ENCODE measurements at places on chromosomes 5 and 9.

DNA sequence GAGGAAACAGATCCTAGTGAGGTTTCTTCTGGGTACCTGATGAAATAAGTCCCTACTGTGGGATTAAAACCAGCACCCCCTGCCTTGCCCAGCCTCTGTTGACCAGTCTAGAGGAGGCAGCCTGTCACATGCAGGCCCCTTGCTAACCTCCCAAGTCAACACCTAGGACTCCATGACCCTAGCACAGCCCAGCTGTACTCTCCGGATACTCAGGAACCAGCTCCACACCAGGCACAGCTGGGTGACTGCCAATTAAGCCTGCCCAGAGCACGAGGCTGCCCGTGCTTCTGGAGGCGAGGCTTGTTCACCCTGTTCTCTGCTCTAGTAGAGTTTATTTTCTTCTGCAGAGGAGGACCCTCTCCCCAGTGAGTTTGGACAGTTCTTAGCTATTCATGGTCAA, 92.5 kb downstream of the SNX24 start:
- DNase-seq = no peak

GRCh38 chr9:98766586-98766985, 29.8 kb downstream of the ANKS6 start:
- no peak for DNase-seq

DNA sequence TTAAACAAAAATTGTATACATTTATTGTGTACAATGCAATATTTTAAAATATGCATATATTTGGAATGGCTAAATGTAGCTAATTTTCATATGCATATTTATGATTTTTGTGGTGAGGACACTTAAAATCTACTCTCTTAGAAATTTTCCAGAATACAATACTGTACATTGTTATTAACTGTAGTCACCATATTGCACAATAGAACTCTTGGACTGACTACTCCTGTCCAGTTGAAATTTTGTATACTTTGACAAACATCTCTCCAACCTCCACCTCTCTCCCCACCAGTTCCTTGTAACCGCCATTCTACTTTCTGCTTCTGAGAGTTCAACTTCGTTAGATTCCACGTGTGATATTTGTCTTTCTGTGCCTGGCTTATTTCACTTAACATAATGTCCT, 49.2 kb upstream of the TAF11L2 start:
- no peak for DNase-seq

GRCh38 chr9:91522481-91522880, 98.8 kb upstream of the NFIL3 start:
- no peak for DNase-seq

DNA sequence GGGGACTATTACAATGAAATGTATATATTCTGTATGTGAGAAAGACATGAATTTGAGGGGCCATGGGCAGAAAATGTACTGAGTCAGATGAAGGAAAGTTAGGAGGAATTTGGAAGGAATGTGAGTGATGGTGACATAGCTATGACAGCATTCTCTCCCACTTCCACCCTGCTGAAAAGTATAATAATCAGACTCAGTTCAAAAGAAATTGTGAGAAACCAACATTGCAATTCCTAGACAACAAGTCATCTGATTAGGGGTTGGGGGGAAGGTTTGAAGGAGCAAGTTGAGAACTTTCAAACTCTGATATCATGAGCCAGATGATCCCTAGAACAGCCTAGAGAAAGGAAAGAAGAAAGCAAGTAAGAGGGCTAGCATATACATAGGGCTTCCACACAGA, 370.6 kb downstream of the DMRTA1 start:
- no peak for DNase-seq

GRCh38 chr5:170311511-170312300, 14.1 kb upstream of the LCP2 start:
- DNase-seq = no peak

GRCh38 chr9:136185596-136186366, 19.1 kb downstream of the LHX3 start:
- no peak for DNase-seq

DNA sequence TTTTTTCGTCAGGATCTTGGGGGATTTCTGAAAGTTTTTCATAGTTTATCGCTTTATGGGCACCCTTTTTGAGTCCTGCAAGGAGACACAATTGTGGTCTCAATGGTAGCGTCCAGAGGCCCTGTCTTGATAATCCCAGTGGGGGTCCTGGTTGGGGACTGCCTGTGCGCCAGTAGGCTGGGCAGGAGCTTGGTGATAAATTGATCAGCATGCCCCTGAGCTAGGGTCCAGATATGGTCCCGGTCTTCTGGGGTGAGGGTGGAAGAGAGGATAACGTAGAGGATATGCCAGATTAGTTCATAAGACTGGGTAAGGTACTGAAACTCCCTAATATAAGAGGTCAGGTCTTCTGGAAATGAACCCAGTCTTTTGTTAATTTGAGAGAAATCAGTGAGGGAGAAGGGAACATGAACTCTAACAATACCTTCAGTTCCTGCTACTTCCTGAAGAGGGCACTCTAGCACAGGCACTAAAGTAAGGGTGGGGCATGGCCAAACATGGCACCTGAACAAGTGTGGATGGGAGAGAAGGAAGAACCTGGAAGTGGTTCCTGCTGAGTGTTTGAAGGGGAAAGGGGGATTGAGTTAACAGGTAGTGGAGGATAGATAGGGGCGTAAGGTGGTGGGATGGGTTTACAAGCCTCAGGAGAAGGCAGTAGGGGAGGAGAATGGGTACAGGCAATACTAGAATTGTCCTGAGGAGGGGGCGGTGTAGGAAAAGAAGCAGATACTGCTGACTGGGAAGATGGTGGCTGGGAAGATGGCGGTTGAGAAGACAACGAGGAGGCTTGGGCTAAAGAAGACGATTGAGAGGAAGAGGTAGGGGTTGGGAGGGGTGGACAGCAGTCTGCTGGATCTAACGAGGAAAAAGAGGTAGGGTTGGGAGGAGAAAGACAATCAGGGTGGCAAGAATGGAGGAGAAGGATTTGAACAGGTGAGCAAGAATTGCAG, 33.8 kb upstream of the ANXA2R start:
- peak; percentile 44 for DNase-seq

DNA sequence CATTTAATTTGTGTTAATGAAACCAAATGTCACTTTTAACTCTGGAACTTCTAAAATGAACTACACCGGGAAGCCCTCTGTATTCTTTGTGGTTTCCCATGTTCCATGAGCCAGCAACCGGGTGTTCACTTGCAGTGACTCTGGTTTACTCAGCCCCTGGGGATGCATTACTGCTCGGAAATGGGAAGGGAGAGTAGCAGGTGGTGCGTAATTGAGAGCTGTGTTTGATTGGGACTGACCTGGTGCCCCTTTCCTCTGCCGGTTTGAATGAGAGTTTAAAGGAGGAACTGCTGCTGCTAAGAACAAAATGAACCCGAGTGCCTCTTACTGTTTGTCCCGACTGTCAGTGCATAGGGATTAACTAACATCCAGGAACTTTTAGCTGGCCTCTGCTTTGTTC, 100.1 kb upstream of the DHFR start:
- peak; percentile 60 for DNase-seq

- DNase-seq = no peak
Measured at GRCh38 chr5:35098214-35098613, 50.5 kb upstream of the AGXT2 start.

GRCh38 chr5:1555808-1556731, 32.3 kb upstream of the LPCAT1 start:
- DNase-seq = no peak

- peak; percentile 39 for DNase-seq
Measured at GRCh38 chr9:70111042-70111602, 67.5 kb downstream of the MAMDC2 start.

GRCh38 chr9:3181049-3181953, 337.4 kb upstream of the PUM3 start:
- DNase-seq = peak; percentile 68

DNA sequence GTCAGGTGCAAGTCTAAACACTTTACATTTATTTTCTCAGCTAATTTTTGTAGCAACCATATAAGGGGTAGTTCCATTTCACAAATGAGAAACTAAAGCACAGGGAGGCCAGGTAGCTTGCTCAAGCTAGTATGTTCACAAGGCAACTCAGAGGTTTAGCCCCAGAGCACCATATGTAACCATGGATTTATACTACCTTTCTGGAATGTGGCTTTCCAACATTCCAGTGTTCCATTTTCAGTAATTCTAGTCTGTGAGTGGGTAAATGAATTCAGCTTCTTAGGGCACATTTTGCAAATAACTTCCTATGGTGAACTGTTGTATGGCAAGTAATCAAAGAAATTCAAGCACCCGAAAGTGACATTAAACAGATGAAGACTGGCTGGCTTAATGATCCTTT, 25.0 kb upstream of the CAST start:
- DNase-seq = no peak

GRCh38 chr5:9707732-9708462, 77.7 kb upstream of the TAS2R1 start:
- DNase-seq = no peak

DNA sequence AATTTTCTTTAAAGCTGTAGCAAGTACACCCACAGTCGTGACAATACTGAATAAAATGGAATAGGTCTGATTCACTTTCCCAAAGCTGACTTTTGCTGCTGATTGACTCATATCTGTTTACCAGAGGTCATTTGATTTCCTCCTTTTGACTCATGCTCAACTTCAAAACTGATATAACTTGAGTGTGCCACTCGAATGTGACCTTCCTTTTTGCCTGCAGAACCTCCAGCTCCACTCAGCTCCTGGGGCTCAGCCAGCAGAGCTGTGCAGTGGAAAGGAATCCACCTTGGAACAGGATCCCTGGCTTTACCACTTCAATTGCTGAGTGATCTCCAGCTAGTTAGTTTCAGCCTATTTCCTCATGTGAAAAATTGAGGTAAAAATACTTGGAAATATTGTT, 84.1 kb downstream of the FEM1C start:
- no peak for DNase-seq

DNA sequence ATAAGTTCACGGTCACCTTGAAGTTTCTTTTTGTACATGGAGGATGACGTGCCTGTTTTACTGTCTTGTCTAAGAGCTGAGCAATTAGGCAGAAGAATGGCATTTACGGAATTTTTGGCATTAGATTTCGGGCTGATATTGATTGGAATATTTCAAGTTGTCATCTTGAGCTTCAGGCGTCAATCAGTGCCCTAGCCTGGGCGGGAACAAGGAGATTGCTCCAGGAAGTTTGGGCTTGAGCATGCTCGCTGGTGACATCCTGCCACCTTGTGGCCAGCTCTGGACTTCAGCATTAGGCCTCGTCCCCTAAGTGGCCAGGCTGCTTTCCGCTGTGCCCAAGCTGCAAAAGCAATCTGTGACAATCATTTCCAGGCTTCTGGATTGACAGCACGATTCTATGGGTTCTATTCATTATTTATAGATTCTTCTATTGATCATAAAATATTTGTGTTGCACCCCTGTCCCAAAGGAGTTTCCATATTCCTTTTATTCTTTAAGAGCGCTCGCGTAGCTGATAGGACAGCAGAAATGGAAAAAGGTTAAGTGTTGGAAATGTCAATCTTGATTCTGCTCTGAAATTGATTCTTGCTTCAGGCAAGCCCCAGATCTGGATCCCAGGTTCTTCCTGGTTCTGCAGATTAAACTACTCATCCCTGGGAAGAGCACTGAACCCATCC, 79.3 kb downstream of the SLC28A3 start:
- peak; percentile 72 for DNase-seq

GRCh38 chr5:171667341-171668096, 118.1 kb upstream of the SMIM23 start:
- DNase-seq = no peak

DNA sequence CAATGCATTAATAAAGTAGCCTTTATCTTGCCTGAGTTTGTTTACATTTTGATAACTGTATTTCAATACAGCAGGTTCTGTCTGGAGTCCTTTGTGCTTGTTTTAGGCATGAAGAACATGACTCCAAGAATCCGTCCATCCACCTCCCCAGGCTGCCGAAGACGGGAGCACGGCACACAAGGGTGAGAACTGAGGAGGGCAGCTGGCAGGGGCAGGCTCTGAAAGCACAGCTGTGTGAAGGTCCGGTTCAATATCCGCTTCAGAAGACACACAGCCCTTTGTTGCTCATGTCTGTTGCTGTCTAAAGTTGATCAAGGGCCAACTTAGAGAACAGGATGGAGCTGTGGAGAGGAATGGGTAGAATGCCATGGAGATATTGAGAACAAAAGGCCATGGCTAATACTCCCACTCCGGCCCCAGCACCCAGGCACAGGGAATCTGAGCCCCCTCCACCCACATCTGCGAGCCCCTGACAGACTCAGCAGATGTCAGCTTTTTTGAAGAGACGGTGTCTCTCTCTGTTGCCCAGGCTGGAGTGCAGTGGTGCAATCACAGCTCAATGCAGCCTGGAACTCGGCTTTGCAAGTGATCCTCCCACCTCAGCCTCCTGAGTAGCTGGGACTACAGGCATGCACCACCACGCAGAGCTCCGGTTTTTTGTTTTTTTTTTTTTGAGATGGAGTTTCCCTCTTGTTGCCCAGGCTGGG, 58.5 kb upstream of the GNE start:
- no peak for DNase-seq

GRCh38 chr9:109923471-109923760, 143.4 kb downstream of the PALM2AKAP2 start:
- no peak for DNase-seq

DNA sequence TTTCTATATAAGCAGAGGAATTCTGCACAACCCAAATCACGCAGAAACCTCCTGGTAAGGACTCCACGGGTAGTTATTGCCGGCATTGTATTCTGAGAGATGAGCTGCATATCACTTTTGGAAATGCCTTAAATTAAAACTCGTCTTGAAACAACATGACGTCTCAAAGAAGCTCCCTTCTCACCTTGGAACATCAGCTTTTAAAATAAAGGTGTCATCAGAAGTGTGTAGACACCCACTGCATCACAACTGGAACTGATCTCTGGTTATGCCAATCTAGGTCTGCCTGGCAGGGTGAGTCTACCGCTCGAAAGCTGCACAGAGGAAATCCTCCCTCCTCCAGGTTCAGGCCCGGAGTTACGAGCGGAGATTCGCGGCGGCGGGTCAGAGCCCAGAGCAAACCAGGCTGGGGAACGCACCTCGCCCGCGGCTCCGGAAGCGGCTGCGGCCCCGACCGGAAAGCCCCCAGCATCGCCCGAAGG, 974 bp upstream of the SLC12A2 start:
- DNase-seq = no peak

DNA sequence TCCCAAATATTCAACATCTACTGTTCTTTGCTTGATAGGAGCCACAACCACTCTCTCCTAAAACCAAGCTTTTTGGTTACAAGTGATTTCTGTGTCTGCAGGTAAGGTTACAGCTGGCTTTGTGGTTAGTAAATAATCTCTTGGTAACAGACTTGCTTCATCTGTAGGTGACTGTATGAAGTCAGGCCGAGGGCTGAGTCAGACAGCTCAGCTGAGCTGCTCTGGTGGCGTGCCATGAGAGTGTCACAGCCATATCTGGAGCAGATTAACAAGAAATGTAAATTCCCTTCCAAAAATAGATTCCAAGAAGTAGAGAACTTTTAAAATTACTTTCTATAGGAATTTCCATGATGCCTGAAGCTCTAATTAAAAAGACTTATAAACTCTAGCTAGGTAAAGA, 23.7 kb upstream of the TAS2R1 start:
- no peak for DNase-seq

DNA sequence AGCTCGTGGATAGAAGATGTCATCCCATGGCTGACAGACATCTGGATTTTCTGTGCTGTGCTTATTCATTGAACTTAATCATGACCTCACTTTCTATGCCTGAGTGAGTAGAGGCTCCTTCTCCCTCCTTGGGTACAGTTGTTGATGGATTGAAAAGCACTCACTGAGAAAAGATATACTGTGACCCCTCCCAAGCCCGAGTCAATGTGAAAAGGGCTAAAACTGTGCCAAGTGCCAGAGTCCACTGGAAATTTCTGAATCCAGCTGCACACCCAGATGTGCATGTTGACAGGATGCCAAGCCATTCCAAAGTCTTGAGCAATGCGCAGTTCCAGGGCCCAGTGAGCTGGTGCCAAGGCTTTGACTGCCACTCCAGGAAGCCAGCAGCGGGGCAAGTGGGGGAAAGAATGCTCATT, 473.0 kb downstream of the NTRK2 start:
- DNase-seq = no peak

- DNase-seq = no peak
Measured at GRCh38 chr5:124824637-124825158, 78.3 kb upstream of the ZNF608 start.
